ENCODE measurements at places on chromosomes 11 and 22.

DNA sequence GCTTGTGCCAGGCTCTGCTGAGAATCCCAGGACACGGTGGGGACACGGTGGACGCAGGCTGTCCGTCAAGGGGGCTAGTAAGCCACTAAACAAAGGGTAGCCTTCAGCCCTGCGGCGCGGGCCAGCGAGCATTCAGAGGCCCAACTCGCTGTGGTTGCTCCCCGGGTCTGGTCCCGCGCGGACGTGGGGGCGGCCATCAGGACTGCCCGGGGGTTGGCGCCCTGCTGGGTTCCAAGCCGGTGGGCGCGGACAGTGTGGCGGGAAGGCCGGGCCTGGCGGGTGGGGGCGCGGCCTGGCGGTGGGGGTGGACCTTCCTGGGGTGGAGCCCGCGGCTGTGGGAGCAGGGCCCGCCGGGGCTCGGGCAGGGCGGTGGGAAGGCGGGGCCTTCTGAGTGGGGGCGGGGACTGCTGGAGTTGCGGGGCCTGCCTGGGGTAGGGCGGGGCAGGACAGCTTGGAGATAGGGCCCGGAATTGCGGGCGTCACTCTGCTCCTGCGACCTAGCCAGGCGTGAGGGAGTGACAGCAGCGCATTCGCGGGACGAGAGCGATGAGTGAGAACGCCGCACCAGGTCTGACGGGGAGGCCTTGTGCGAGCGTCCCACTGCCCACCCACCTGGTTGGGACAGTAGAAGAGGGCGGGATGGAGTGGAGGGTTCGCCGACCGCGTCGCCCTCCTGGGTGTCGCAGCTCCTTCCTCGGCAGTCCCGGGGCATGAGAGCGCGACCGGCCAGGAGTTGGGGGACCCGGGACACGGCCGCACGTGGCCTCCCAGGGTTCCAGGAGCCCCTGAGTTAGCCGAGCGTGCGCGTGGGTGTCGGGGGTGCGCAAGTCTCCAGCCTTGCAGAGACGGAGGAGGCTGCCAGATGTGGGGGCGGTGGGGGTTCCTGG is at the start of gene SERHL2:
Gene SERHL2 (plus strand): TSS at position 482 of the 887 bp plus-strand sequence. CDS start 65 bp downstream, at position 547.
- peak; percentile 89 for DNase-seq

GRCh38 chr22:25062386-25063085 is 110.0 kb downstream of the KIAA1671 start:
- DNase-seq, result no peak

- no peak for DNase-seq
Observed at GRCh38 chr11:88596786-88597185, 259.2 kb upstream of the CTSC start.

GRCh38 chr11:122869622-122870021 is 12.9 kb upstream of the JHY start:
- DNase-seq, result no peak

DNA sequence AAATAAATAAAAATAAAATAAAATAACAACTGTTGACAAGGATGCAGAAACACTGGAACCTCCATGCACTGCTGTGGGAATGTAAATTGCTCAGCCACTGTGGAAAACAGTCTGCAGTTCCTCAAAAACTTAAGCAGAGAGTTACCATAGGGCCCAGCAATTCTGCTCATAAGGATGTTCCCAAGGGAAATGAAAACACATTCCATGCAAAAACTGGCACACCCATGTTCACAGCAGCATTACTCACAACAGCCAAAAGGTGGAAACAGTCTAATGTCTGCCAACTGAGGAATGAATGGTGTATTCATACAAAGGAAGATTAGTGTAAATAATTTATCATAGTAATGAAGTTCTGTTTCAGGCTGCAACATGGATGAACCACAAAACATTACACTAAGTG is 3.2 kb upstream of the KRTAP5-10 start:
- no peak for DNase-seq

- DNase-seq, result no peak
Observed at GRCh38 chr11:17439316-17439782, 37.3 kb downstream of the ABCC8 start.

DNA sequence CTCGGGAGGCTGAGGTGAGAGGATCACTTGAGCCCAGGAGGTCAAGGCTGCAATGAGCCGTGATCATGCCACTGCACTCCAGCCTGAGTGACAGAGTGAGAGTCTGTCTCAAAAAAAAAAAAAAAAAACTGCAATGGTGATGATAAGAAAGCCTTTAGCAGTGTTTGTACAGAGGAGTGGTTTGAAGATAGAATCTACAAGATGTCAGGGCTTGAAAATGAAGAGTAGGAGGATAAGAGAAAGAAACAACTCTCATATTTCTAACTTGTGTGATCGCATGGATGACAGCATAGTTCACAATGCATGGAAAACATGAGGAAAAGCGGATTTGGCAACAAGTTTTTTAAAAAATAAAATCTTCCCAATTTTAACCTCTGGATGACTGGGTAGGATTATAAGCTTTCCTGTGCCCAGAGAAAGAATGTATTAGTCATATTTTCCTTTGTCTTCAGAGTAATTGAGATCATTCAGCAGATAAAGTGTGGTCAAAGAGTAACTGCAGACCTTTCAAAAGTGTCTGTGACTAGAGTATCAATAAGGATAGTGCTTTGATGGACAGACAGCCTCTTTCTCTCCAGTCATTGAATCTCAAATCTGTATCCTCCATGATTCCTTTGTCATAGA is 328.1 kb downstream of the CASP12 start:
- no peak for DNase-seq

DNA sequence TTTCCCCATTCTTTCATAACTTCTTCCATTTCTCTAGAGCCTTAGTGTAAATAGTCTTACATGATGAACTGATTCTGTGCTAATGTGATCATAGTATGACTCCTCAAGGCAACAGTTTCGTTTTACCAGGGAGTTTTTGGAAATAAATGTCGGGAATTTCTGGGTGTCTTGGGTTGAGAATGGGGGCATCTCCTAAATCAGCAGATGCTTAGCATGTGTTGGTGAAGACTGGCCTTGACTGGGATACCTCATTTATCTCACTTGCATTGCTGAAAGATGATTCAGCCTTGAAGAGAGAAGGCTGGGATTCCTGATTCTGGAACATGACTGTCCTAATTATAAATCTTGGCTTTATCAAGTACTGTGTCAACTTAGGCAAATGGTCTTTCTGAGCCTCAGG is 115.7 kb upstream of the C11orf87 start:
- no peak for DNase-seq

GRCh38 chr11:69192301-69192721 is 36.6 kb downstream of the SMIM38 start:
- no peak for DNase-seq

GRCh38 chr11:26708736-26709456 is 13.0 kb downstream of the SLC5A12 start:
- DNase-seq, result no peak

DNA sequence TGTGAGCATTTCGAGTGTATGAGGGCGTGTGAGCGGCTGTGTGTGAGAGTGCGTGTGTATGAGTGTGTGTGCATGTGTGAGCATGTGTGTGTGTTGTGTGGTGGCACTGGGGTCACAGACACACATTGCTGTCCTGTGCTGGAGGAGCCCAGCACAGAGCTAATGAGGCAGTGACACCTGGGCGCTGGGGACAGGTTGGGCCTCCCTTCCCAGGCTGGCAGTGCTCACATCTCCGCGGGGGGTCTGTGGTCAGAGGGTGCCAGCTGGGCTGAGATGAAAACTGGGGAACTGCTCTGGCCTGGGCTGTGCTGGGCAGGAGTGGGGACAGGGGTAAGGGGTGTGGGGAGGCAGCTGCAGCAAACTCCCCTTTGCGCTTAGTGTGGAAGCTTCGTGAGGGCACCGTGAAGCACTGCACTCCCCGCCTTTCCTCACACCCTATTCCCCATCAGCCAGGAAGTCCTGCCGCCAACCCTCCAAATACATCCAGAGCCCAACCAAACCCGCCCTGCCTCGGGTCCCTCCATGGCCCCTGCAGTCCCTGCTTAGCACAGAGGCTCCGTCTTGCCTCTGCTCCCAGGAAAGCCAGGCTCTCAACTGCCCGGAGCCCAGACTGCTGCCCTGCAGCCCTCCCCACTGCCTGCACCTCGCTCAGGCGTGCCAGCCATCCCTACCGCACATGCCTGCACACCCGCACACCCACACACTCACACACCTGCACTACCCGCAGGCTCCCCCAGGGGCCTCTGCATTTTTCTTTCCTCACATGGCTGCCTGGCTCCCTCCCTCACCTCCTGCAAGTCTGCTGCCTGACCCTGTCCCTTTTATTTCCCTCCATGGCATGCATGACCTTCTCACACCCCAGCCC is 62.0 kb upstream of the THY1 start:
- no peak for DNase-seq

- no peak for DNase-seq
Observed at GRCh38 chr11:101748572-101749344, 165.0 kb upstream of the TRPC6 start.

DNA sequence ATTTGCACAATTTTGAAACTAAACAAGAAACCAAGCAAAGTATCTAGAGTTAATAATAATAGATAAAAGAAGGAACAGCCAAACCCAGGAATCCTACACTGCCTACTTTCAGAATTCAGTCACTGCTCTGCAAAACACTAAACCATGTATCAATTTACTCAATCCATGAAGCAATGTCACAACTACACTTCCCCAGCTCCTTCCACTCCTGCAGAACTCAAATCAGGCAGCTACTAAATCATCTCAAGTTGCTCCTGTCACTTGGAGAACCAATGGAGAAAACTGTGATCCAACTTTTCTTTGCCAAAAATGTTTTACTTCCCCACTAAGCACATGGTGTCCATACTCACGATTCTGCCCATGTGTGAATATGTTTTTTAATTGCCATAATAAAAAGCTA is 24.9 kb upstream of the C11orf58 start:
- DNase-seq, result no peak

- DNase-seq, result no peak
Observed at GRCh38 chr11:45828996-45829395, 18.3 kb upstream of the CRY2 start.

DNA sequence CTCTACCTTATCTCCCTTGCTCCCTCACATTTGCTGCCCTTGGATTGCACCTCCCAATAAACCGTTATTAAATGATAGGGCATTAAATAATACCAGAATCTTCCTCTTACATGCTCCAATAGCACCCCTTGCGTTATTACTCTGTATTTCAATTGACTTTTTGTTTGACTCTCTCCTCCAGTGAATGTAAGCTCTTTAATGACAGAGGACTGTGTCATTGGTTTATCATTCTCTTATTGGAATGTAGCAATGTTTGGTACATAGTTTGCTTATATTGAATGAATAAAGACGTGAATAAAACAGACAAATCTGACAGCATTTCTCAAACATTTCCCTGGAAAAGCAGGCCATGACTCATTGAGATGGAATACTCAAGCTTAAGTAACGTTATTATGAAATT is 8.7 kb upstream of the MPEG1 start:
- DNase-seq, result no peak

DNA sequence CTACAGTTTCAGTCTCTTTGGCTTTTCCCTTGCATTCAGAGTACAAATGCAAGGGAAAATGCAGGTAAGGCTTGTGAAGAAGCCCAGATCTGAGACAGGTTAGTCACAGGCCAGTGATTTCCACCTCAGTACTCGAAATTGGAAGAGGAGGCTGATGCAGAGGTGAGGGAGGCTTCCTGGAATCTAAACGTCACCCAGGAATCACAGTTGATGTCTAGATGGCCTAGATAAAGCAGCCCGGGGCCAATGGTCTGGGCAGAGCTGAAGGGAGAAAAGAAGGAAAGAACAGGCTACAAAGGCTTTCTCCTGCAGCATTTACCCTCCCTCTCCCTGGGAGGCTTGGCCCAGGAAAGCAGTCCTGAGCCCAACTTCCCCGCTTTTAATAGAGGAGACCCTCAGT is 8.5 kb downstream of the TRIM6 start:
- DNase-seq, result no peak

DNA sequence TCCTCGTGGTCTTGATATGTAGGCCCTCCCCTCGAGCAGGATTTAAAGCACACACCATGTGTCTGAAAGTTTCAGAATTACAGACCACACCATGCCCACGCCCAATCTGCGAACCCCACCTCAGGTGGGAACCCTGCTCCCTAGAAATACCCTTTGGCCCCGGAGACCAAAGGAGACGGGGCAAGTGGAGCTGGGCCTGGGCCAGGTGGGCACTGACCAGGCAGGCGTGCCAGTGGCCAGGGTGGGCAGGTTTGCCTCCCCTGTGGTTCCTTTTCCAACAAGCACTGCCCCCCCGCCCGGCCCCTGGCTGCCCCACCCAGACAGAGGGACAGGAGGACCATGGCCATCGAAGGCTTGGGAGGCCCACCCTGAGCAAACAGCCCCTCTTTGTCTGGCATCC is 400.4 kb downstream of the TBC1D22A start:
- no peak for DNase-seq

DNA sequence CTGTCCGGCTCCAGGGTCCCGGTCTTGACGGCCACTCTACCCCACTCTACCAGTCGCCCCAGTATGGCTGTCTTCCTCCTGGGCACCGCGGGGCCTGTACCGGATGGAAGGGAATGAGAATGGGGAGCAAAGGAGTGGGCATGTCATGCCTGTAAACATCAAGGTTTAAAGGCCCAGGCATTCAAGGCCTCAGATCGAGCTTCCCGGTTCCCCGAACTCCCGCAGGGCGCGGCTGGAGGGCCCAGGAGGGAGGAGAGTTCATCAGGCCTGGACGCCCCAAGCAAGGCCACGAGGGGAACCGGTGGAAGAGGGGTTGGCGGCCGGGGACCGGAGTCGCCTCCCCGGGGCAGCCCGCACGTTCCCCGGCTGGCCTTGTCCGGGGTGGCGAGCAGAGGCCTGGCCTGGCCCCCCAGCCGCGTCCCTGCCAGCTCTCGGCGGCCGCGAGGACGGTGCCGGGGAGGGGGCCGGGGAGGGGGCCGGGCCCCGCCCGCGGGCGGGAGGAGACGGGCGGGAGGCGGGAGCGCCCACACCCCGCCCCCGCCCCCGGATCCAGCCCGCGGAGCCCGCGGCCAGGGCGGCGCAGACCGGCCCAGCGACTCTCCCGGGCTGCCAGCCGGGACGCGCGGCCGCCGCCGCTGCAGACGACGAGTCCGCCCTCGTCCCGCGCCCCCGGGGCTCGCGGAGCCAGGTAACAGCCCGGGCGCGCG is at the start of gene CDC42EP1:
Gene CDC42EP1 (plus strand): TSS at position 580 of the 707 bp plus-strand sequence. CDS start 5,870 bp downstream, outside the sequence.
- DNase-seq, result no peak

DNA sequence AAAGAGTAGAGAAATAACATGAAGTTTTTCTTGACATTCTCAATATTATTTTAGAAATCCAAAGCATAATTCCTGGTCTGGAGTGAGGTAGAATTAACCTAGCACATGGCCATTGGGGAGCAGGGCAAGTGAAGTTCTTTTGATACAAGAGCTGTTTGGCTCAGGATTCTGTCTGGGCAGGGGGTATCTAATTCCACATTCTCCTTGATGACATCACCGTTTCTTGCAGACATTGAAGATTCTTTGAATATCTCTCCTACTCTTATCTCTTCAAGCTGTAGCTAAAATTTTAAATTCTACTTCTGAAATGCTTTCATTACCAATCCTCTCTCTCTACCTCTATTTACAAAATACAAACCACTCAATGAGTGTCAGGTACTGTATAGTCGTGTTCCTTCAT is 138.2 kb upstream of the TENM4 start:
- no peak for DNase-seq

GRCh38 chr11:62539238-62539925 is 7.2 kb downstream of the AHNAK start:
- no peak for DNase-seq
